ENCODE measurements at places on chromosomes 16 and 17.

DNA sequence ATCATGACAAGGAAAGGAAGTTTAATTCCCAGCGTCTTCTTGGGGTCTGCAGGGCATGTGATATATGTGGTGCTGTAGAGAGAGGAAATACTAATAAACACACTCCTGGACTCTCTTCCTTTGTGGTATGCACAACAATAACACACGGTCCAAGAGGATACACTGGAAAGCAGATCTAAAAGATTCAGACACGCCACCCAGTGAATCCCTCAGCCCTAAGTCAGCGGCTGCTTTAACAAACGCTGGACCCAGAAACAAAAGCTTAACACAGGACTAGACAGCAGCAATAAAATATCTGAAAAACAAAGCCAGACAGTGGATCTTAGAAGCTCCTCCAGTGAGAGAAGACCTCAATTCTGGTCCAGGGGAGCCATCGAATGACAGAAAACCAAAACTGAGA is 13.1 kb downstream of the CFAP20 start:
- DNase-seq: no peak

- DNase-seq: no peak
Observed at GRCh38 chr16:70766658-70767057, 34.3 kb downstream of the VAC14 start.

DNA sequence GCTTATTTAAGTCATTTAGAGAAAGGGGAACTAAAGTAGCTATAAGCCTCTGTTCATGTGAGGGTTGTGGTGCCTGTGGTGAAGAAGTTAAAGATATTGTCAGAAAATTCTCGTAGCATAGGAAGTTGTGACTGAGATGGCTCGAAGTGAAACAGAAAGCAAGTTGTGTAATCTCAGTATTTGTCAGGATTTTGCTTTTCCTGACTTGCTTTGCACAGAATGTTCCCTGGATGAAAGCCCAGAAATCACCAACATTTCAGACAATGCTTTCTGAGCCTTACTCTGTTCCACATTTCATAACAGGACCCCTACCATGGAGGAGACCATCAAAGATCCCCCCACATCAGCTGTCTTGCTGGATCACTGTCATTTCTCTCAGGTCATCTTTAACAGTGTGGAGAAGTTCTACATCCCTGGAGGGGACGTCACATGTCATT is 10.6 kb downstream of the CALCOCO2 start:
- DNase-seq: no peak

DNA sequence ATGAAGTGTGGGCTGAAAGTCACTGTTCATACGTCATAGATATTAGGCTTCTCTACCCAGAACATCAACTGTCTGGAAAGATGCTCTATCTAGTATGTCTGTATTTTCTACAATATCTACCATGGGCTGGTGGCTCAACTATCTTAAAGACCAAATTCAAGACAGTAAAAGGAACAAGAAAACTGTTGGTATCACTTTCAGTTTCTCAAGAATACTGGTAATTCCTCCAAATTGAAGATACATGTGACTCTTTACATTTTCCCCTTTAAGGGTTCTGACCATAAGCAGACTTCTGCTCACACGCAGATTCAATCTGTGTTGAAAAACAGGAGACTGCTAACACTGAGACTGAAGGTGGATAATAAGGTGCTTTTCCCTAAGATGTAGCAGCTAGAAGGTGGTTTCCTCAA is 24.2 kb downstream of the XPO6 start:
- DNase-seq: no peak

GRCh38 chr16:81175325-81175891 is 63.1 kb upstream of the BCO1 start:
- DNase-seq: no peak

- DNase-seq: no peak
Observed at GRCh38 chr17:165939-166338, 15.5 kb downstream of the DOC2B start.

DNA sequence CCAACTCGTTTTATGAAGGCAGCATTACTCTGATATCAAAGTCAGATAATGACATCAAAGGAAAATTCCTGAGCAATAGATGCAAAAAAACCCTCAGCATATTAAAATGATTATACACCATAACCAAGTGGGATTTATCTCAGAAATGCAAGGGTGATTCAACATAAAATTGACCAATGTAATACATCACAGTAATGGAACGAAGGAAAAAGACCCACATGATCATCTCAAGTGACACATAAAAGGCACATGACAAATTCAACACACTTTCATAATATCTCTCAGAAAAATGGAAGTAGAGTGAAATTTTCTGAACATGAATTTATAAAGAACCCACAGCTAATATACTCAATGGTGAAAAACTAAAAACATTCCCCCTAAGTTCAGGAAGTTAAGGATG is 118.8 kb downstream of the ITFG1 start:
- DNase-seq: no peak

- DNase-seq: no peak
Observed at GRCh38 chr16:1613728-1614455, 1.7 kb downstream of the CRAMP1 start.

DNA sequence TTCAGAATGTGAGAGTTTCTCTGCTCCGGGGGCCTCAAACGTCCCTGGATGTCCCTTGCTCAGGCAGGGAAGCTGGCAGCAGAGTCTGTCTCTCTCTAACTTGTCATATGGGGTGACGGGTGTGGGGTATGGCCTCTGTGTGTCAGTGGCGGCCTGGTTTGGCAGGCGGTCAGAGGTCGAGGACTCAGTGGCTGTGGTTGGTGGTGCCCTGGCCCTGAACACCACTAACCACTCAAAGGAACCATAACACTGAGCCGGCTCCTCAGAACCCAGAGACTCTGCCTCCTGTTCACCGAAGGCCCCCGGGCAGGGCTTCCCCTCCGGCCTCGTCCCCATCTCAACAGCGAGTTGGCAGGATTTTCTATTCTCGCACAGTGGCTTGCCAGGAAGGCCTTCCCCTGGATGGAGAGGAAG is 677 bp downstream of the P2RX1 start:
- no peak for DNase-seq

GRCh38 chr17:41212524-41213169 is 13.8 kb upstream of the KRTAP9-2 start:
- no peak for DNase-seq

DNA sequence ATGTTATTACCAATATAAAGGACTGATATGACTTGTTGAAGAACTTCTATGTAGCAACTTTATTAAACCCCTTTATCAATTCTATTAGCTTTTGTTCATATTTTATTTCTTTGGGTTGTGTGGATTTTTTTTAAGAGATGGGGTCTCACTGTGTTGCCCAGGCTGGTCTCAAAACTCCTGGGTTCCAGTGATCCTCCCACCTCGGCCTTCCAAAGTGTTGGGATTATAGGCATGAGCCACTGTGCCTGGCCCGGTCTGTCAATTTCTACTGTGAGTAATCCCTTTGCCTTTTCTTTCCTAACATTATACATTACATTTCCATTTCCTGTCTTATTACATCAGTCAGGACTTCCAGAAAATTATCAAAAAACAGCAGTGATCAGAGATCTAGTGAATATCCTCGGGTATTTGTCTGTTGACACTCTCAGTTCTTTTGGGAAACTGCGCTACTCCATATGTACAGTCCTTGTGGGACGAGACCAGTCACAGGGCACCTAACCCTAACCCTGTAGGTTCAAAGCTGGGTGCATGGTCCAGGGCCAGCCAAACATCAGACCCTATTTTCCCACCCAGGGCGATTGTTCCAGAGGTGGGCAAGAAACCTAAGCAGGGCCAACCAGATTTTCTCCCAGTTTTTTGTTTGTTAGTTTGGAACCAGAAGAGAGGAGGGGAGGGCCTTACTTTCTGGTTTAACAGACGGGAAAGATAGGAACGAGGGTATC is 1.7 kb upstream of the SLC47A1 start:
- DNase-seq: no peak

DNA sequence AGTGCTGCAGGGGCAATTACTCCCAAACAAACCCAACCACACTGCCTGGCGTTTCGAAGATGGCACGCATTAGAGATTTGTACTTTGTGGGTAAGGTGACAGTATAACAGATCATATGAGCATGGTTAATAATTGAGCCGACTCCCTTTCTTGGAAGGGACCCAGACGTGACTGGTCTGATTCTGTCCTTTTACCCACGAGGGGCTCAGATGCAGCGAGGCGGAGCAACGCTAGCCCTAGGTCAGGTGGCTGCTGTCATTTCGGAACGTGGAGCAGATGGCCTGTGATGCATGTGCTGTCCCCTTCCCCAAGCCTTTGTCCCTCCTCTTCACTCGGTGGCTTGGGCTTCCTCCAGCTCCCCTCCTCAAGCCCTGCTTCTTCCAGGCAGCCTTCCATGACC is 84.2 kb downstream of the SNX29 start:
- no peak for DNase-seq

DNA sequence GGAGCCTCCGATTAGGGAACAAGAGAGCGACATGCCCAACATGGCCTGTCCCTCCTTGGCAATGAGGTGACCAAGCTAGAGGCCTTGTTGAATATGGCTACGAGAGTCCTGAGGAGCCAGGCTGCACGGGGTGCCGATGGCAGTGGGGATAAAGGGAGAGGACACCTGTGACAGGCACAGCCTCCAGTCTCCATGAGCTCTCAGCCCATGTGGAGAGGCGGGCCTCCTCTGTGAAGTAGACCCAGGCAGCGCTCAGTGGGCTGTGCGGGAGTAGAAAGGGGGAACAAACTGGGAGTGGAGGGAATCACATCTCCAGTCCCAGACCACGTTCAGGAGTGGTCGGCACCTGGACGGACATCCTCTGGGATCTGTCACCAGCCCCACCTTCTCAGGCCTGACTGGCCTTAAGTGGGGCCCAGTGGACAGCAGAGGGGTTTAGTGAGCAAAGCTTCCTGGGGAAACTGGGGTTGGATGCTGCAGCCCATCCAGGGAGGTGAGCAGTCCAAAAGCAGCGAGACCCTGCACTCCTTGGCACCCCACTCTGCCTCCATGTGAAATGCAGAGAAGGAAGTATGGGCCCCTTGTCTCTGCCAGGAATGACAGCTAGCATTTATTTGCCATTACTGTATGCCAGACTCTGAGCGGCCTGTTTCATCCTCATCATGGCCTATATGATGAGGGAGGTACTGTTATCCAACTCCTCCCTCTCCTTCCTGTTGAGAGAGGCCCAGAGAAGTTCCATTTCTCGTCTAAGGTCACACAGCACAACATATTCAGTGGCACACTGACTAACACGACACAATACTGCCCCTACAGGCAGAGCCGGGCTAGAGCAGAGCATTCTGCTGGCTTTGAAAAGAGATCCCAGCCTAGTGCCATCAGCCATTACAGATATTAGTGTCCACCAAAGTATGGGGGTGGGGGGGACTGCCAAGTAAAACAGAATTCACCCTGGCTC is 4.5 kb upstream of the TMEM92 start:
- DNase-seq: peak; percentile 11

GRCh38 chr17:21005803-21006202 is 37.0 kb downstream of the USP22 start:
- DNase-seq: no peak

DNA sequence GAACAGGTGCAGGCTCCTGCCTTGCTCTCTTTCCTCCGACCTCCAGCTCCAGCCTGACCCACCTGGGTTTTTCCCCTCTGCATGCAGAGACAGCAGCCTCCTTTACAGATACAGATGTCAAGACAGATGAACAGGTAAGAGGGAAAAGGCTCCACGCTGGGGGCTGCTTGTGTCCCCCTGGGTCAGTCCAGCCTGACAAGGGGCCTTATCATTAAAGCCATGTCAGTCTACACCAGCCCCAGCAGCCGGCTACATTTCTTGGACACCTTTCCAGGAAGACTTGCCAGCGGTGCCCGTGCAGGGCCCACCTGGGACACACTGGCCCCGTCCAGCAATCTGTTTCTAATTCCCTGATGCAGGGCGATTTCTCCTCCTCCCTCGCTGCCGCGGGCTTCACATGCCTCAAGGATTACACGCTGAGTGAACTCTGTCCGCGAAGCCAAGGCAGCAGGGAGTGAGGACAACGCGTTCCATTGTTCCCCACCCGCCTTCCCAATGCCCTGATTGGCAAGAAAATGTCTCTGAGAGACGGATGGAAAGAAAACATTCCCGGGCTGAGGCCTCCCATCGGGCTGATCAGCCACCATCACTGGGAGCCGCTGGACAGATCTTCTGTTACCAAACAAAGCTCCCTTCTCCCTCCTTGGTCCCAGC is 184.7 kb downstream of the C16orf95 start:
- DNase-seq: no peak

DNA sequence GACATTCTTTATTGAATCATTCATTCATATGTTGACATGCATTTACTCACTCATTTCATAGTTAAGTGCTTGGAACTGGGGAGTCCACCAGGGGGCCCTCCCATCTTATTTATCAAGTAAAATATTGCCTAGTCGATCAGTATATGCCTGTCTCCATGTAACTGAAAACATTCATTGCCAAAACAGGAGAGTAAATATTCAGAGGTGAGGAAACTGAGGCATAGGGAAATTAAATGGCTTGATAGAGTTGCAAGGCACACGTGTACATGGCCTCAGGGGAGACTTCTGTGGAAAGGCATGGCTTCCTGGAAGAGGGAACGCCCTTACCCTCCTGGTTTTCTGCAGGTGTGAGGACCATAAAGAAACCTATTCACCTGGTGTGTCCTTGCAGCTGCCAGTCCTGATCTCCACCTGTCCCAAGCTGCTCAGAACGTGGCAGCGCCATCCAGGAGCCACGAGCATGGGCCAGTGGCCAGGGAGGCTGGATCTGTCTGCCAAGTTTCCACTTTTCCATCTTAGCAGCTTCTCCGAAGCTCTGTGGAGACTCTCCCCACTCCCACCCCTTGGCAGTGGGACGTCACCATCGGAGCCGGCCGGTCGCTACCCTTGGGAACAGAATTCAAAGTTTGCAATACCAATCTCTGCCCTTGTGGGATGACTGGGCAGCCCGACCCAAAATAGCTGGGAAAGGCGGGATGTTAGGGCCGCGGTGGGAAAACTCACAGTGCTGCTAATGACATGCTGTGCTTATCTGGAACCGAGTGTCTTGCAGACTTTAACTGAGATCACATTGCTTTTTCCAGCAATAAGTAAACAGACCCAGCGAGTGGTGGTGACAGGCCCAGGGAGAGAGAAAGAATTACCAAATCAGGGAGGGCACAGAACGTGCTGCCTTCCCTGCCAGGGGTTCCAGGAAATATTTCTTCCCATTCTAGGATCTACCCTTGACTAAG is 4.1 kb upstream of the C1QTNF1 start:
- peak; percentile 33 for DNase-seq

DNA sequence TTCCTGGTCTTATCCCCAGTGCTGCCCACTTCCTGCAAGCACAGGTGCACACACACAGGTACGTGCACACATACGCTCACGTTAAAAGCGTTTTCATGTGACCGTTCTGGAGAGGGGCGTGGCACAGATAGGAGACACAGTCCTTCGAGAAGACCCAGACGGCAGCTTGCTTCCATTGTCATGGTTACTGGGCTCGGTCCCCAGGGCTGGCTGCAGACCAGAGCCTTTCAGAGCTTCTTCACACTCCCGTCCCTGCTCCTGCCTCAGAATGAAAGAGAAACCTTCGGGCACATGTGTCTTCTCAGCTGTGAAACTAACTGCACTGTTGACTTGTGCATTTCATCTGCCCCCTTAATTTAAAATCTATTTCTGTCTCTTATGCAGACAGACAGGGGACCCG is 154.2 kb downstream of the PITPNC1 start:
- no peak for DNase-seq

GRCh38 chr17:41687828-41688640 is 651 bp upstream of the EIF1 start:
- peak; percentile 62 for DNase-seq

- DNase-seq: no peak
Observed at GRCh38 chr16:23530062-23530461, 19.8 kb upstream of the GGA2 start.

GRCh38 chr17:74760404-74761105 is 12.1 kb downstream of the NHERF1 start:
- no peak for DNase-seq
